Glomerular endothelial cell (primary cell): ENCODE measurements at places on chromosomes 4 and X.

GRCh38 chrX:15564981-15565579 is 35.7 kb downstream of the ACE2 start:
- peak; percentile 83 for DNase-seq

- DNase-seq: no peak
These were observed 16.0 kb downstream of the DIAPH2 start for GRCh38 chrX:96700625-96701024.

- no peak for DNase-seq
These were observed 10.1 kb upstream of the CXCL8 start for GRCh38 chr4:73730292-73730691.

- no peak for DNase-seq
These were observed 161.6 kb upstream of the NWD2 start for GRCh38 chr4:37082912-37083311.

DNA sequence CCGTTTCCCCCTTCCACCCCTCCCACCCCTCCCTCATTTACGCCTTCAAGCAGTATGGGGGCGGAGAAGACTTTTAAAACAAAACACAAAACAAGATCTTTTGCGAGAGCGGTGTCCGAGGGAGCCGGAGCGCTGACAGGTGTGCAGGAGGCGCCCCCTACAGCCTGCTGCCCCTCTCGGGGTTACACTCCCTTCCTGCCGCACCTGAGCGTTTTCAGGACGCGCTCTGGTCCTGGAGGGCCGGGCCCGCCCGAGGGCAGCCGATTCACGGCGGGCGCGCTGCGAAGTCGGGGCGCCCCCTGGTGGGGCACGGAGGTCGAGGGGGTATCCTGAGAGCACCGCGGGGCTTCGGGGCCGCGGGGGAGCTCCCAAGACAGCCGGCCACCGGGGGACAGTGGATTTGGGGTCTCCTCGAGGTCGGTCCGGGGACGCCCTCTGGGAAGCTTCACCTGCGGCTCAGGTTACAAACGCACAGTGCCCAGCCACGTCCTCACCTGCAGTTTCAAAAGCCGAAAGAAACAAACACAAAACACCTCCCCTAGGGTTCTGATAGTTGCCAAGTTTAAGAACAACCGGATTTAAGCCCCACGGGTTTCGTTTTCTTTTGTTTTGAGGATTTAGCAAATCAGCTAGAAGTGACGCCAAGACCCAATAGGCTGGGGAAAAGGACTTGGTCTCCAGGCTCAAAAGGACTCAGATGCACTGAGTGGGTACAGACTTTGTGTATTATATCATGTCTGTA is 8.0 kb upstream of the NEUROG2 start:
- no peak for DNase-seq

- no peak for DNase-seq
These were observed 16.4 kb upstream of the PPID start for GRCh38 chr4:158739600-158739999.

DNA sequence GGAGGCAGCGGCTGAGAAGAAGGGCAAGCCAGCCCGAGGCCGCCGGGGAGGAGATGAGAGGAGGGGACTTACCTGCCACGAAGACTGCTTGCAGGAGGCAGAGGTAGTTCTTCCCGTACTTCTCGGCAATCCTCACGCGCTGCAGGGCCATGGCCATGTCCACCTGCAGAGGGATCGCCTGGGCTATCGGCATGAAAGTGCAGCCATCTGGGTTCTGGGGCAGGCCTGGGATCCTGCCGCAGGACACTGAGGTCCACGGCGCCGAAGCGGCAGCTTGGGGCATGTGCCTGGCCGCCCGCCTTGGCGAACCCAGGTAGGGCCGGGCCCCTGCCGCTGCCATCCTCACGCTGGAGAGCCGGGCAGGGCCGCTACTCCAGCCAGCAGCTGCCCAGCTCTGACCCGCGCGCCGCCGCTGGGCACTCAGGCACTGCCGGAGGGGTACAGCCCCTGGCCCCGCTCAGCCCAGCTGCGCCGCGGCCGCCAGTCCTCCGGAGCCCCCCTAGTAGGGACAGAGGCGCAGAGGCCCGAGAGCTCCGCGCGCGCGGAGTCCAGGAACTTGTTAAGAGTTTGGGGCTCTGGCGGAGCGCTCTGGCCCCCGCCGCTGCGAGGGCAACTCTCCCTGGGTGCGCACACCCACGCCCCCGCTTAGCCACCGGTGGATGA is 16.0 kb downstream of the MCF2 start:
- DNase-seq: no peak

GRCh38 chrX:153593811-153594500 is 5.0 kb downstream of the CCNQ start:
- no peak for DNase-seq

- DNase-seq: no peak
These were observed 389.0 kb downstream of the HNRNPD start for GRCh38 chr4:81984746-81985145.

DNA sequence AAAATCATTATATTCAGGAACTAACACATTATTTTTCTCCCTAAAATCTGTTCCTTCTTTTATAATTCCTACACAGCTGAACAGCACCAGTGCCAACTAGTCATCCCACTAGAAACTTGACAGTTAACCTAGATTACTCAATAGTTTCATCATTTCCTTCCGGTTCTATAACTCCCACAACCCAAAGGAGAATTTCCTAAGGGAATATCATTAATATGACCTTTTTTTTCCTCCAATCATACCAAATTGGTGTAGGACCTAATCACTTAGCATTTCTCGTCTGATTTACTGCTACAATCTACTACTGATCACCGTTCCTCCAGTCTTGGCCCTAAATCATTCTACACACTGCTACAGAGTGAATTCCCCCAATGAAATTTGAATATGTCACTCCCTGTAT is 45.9 kb downstream of the WDFY3 start:
- DNase-seq: no peak

- no peak for DNase-seq
These were observed 236.6 kb upstream of the ANKRD50 start for GRCh38 chr4:124948976-124949597.

GRCh38 chrX:38672646-38673045 is 111.3 kb downstream of the TSPAN7 start:
- no peak for DNase-seq

DNA sequence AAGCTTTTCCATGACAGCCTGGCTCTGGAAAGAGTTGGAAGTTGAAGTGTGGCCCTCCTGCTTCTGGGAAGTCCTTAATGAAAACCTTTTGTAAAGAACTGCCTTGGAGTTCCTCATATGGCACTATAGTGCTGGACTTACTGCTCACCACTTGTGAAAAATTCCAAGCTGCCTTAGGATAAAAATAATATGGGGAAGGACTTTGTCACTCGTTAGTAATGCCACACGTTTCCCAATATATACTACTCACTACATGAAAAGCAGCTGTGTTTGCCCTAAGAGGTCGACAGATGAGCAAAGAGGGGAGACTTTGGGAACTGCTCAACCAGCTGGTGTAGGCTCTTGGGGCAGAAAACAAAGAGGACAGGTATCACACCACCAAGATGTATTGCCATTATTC is 11.7 kb downstream of the OPHN1 start:
- DNase-seq: no peak

DNA sequence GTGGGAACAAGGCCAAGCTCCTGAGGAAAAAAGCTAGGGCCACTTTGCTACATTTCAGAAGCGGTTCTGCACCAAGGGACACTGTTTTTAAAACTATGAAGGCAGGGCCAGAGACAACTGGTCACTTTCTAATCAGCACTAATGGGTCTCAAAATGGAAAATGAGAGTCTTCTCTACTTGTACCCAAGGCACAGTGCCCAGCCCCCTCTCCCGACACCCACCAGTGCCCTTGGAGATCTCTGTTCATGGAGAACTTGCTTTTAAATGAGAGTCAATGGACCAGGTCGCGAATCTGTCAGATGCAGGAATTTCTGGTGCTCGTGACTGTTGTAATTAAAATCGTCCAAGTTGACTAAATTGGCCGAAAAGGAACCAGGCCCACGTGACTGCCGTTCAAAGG is 591.6 kb downstream of the BCOR start:
- no peak for DNase-seq

- DNase-seq: no peak
These were observed 30.8 kb upstream of the CYP2U1 start for GRCh38 chr4:107900508-107900907.

DNA sequence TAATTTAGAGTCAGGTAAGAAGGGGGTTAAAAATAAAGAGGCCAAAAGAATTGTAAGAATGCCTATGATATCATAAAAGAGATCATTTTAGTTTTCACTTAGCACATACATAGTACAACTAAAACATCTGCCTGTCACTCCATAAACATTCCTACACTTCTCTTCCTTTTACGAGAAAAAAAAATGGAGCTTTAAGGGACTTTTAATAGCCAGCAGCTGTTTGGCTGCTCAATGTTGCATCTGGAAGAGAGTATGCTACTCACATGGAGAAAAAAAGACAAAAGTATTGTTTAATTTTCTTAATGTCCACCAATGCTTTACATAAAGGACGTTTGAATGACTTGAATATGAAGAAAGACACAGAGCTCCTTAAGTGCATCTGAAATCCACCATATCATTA is 48.7 kb upstream of the TNIP3 start:
- no peak for DNase-seq

- DNase-seq: no peak
These were observed 71.1 kb upstream of the SCOC start for GRCh38 chr4:140302151-140302859.

- peak; percentile 62 for DNase-seq
These were observed 34.4 kb upstream of the CDKL5 start for GRCh38 chrX:18390941-18391538.

- DNase-seq: no peak
These were observed 784 bp upstream of the ANXA5 start for GRCh38 chr4:121697564-121697963.

DNA sequence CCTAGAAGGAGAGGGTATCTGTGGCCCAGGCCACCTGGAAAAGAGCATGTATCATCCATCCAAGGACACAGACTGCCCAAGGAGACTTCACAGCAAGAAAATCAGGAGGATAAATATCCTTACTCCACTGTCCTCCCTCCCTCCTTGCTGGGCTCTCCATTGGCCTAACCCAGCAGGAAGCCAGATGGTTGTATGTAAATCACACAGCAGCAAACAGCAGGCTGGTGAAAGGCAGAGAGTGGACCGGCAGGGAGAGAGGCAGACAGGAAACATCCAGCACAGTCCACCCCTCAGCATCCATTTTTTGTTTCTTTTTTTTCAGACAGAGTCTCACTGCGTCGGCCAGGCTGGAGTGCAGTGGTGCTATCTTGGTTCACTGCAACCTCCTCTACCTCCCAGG is 17.5 kb downstream of the TXK start:
- DNase-seq: no peak

GRCh38 chr4:26862381-26862915 is 1.8 kb downstream of the STIM2 start:
- no peak for DNase-seq

GRCh38 chr4:972651-973424 is 531 bp downstream of the DGKQ start:
- DNase-seq: no peak

DNA sequence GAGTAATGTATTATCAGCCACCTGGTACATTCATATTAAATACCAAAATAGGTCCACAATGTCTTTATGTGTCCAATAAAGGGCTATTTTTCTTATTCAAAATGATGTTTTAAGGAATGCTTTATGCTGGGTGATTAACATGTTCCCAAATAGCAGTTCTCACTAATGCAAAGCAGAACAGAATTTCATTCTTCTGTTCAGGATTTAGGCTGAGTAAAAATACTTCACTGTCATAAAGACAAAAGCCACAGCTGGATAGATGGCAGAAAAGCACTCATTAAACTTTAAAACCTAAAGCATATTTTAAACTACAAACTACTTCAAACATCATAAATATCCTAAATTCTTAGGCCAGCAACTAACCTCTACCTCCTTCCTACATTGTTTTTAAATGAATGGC is 244.0 kb downstream of the TMA16 start:
- no peak for DNase-seq

- no peak for DNase-seq
These were observed 5.5 kb upstream of the SMIM20 start for GRCh38 chr4:25908491-25908901.

DNA sequence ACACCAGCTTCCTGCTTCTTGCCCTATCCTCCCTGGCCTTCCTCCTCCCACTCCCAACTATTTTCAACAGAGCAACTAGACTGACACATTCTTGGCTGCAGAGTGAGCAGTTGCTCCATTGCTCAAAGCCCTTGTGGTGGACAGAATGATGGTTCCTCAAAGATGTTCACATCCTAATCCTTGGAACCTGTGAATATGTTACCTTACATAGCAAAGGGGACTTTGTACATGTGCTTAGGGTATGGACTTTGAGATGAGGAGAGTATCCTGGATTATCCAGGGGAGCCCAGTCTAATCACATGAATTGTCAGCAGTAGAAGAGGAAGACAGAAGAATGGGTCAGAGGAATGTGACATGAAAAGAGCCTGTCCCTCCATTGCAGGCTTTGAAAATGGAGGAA is 24.9 kb upstream of the HOPX start:
- DNase-seq: no peak

DNA sequence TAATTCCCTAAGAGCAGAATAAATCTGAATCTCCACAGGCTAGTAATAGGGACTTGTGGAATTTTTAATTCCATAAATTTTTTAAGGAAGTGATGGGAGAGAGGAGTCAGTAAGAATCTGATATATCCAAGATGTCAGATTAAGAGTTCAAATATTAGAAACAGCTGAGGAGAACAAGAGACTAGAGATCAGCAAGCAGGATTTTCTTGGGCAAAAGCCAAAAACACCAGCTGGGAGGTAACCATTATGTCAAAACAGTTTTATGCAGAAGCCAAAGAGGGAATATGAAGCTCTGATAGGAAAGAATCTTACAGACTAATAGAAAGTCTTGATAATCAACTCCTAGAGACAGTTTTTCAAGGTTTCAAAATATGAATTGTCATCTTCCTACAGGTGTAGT is 72.2 kb upstream of the RBPJ start:
- no peak for DNase-seq

GRCh38 chr4:173217727-173218126 is 49.1 kb downstream of the GALNT7 start:
- DNase-seq: no peak

GRCh38 chrX:23344238-23344903 is 9.7 kb downstream of the PTCHD1 start:
- DNase-seq: no peak

- no peak for DNase-seq
These were observed 37.0 kb downstream of the XK start for GRCh38 chrX:37722595-37722994.

DNA sequence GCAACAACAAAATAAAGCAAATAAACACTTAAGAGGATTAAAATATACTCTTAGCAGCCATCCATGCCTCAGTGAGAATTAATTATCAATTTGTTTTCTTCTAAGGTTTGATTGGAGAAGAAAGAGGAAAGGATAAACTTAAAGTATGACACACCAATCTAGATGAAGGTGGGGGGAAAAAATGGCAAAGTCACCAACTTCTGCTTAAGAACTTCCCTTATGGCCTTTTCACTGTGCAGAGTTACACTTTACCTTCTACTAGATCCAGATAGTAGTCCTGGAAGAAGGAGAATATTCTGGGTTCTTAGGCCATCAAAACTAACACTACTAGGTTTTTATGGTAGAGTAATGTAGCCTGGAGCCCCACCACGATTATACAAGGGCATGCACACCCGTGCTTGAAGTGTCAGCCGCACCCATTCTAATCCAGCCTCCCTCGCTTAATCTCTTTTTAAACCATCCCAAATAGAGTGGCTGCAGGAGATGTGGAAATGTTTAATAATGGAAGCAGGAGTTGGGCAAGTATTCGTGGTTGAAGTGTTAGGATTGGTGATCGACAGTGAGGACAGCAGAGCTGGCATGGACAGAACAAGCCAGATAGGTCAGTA is 14.1 kb downstream of the ENPEP start:
- no peak for DNase-seq

GRCh38 chrX:49129427-49129826 is 5.9 kb upstream of the GPKOW start:
- no peak for DNase-seq
